CMK (cell line): ENCODE measurements at places on chromosomes 3 and 15.

DNA sequence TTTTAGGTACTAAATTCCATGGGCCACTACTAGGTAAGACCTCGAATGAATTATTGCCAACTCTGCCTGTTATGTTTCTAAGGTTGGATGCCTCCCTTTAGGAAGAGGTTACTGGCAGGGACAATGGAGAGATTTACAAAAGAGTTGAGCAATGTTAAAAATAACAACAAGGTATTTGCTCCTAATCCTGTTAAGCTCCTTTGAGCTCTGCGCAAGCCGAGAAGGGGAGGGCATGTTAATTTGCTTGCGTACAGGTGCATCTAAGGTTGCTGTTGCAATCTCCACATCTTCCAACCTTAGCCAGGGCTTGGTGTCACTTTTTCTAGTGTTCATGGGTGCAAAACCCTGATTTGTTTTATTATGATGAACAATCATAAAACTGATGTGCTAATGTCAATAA is 161.5 kb upstream of the TPM1 start:
- DNase-seq: no peak

DNA sequence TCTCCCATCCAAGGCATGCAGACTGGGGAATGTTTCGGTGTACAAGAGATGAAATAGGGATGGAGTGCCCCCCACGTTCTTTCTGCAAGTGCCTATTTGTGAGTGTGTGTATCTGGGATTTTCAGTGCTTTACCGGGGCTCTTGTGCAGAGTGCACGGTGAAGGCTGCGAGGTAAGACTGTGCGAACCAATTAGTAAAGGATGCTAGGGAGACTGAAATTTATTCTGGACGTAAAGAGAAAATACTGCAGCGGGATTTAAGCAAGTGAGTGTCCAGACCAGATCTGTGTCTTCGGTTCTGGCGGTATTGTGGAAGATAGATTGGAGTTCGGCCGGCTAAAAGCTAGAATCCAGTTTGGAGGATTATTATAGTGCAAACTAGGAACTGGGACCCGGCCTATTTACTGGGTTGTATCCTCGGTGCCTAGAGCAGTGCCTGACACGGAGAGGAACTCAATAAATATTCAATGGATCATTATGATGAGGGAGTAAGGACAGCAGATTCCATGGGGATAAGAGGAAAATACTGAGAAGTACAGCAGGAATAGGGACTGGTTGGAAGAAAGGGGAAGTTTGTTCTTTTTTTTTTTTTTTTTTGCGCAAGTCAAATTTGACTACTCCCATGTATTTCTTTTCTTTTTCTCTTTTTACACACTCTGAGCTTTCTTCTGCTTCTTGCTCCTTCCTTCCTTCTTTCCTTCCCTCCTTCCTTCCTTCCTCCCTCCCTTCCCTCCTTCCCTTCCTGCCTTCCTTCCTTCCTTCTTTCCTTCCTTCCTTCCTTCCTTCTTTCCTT is 580 bp upstream of the MAGEF1 start:
- DNase-seq: no peak

DNA sequence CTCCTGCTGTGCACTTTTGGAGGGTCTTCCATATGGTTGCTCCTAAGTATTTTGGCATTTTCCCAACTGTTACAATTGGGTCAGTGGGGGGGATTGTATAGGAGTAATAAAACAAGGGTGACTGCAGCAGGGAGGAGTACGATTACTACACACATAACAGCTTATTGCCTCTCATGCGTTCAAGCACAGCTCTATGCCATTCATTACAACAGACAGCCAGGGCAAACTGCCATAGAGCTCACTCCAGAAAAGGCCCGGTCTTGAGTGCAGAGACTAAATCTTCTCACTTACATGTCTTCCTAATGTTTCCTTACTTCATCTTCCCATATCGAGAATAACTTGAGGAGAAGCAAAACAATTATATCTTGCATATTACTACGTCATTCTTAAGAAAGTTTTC is 1.4 kb upstream of the CHMP2B start:
- DNase-seq: no peak

DNA sequence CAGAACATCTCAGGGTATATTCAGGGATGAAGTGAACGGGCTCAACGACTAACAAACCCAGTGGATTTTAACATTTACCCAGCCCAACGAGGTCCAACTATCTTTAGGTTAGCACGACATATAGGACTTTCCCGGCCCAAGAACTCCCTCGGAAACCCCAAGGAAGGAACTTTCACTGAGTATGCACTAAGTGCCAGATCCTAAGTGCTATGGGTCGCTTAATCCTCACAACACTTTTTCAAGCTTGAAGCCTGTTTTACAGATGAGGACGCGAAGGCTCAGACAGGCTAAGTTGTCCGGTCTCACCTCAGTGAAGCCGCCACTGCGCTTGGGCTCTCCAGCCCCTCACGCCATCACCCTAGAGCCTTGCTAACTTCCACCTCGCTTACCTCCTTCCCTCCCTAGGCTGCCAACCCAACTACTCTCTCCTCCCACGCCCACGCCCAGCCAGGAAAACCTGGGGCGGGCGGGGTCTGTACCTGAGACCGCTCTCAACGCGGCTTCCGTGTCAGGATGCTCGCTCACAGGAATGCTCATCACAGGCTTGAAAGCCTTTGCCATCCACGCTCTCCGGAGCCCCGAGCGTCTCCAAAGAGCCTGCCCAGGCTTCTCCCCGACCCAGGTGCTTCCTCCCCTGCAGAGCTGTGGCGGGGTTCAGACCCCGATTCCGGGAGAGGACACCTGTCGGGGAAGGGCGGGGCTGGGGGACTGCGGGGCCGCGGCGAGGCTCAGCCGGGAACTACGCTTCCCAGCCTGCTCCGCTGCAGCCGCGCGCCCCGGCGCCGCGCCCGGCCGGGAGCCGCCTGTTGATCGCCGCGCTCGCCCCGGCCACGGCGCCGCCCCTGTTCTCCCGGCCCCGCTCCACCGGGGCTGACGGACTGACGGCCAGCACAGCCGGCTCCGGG is at the start of gene TMOD2:
Gene TMOD2 (plus strand): TSS at position 806 of the 905 bp plus-strand sequence. CDS start 14,845 bp downstream, outside the sequence.
- DNase-seq: no peak

DNA sequence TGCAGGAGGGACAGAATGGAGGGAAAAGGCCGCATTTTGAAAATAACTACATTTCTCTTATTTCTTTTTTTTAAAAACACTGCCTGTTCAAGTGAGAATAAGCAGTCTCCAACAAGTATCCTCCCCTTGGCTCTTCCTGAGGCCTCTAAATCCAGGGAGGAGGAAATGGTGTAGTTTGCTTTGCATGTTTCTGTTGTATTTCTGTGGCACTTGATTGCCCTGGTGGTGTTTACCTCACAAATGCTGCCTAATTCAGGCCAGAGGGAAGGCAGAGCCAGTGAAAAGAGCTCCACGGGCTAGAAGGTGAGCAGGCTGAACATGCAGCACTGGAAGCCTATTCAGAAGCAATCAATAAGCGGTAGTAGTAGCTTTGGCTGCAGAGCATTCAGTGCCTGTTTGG is 149.3 kb upstream of the ATP11B start:
- DNase-seq: no peak

DNA sequence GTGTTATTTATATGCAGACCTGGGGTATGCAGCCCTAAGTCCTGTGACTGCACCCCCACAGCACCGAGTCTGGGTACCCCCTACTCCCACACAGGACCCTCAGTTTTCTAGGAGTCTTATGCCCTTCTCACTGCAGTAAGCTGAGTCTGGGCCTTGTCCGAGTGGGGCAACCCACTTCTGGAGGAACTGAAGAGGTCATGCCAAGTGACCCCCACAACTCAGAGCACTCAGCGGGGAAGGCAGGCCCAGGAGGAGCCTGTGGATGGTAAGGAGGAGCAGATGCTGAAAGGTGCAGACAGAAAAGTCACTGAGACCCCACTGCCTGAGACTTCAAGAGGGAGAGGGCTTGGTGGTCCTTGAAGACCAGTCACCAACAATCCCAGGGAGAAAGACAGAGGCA is 56.1 kb upstream of the FGD5 start:
- DNase-seq: no peak

DNA sequence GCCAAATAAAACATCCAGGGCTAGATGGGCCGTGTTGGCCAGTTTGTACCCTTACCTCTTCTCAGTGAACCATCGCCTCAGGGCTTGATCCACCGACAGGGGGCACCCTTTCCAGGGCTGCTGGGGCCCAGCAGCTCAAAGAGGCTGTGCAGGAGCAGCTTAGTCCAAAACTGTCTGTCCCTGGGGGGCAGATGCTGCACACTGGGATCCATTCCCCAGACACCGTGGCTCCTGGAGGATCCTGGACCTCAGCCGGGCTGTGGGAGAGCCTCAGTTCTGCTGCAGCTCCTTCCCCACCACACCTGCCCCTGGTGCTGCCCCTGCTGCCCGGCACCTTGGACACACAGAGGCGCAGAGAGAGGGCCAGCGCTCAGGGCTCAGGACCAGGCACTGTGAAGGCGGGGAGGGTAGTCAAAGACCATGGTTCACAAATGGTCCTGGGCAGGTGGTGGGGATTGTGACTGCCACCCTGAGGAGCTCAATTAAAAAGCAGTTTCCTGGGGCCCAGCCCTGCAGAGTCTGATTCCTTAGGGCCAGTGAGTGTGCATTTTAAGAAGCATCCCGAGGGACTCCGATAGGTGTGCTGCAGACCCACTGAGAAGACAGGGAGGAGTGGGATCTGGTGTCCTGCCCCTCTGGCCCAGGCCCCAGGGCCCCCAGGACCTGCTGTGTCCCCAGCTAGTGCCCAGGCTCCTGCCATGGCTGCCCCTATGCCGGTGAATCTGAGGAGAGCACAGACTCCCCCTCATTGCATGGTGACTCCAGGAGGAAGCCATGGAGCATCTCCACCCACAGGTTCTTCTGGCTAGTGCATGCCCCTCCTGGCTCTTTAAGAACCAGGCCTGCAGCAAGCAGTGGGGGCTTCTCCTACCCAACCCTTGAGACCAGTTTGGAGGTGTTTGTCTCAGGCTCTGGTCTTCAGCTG is 86.5 kb upstream of the PRR20G start:
- peak; percentile 1 for DNase-seq
